ENCODE measurements at places on chromosomes 3 and 15.

DNA sequence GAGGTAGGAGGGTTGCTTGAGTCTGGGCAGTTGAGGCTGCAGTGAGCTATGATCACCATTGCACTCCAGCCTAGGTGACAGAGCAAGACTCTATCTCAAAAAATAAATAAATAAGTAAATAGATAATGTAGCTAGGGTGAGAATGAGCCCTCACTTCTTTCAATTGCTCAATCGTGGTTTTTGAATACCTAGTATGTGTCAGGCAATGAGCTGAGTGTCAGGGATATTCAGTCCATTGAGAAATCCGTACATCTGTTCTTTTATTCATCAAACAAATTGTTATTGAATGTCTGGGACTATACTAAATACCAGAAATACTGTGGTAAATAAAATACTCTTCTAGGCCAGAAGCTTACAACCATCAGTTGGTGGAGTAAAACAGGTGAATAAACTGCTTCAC, 6.2 kb upstream of the ZNF148 start:
- DNase-seq = no peak

DNA sequence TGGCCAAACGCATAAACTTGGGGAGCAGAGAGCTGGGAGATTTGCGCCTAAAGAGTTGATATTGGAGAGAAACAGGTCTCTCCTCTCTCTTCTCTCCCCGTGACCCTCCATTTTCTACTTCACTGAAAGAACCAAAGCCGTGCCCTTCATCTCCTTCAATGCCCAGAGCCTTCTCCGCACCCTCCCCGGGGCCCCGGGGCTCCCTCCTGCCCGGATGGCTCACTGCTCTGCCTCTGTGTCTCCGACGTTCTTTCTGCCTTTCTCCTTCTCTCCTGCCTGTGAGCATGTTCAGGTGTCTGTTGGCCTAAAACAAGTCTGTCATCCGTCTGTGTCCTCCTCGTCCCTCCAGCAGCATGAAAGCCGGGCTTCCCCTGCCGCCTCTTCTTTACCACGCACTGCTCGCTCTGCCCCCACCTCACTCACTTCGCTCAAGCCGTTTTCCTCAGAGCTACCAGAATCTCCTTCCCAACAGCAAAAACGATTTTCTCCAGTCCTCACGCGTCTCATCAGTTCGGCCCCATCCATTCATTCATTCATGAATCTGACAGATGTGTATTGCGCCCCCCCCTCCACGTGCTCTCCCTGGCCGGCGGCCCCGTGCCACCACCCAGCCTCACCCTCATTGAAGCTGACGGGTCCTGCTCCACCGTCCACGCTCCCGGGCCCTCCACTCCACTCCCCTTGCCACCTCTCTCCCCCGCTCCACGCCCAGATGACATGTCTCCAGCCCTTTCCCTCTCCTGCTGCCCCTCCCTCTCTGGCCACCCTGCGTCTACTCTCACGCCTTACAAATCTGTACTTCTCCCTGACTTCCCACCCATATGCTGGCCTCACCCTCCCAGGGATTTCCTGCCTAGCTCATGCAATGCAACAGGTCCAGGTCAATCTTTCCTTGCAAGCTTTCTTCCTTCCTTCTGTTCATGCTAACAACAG, 10.2 kb downstream of the MUC4 start:
- no peak for DNase-seq

DNA sequence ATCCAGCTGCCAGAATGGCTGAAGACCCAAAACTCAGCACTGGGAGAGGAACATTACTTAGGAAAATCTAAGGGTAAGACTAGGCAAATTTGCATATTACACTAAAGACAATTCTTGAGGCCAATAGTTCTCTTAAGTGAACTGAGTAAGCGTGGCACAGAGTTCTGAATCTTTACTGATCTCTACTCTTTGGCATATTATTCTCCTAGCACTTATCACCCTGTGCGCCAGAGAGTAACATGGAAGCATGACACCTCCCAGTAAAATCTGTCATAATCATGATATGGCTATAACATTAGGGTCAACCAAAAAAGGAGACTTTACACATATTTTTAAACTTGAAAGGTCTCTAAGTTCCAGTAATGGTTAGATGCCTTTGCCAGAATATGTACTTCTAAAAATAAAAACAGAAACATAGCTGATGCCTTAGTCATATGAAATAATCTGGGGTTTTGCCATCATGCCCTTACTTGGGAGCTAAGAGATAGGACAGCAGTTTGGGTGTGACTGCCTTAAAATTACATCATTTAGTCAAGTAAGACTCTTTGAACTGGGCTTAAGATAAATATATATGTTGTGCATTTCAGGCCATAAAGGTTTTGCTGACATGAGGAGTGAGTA, 290.5 kb downstream of the PLCL2 start:
- no peak for DNase-seq

DNA sequence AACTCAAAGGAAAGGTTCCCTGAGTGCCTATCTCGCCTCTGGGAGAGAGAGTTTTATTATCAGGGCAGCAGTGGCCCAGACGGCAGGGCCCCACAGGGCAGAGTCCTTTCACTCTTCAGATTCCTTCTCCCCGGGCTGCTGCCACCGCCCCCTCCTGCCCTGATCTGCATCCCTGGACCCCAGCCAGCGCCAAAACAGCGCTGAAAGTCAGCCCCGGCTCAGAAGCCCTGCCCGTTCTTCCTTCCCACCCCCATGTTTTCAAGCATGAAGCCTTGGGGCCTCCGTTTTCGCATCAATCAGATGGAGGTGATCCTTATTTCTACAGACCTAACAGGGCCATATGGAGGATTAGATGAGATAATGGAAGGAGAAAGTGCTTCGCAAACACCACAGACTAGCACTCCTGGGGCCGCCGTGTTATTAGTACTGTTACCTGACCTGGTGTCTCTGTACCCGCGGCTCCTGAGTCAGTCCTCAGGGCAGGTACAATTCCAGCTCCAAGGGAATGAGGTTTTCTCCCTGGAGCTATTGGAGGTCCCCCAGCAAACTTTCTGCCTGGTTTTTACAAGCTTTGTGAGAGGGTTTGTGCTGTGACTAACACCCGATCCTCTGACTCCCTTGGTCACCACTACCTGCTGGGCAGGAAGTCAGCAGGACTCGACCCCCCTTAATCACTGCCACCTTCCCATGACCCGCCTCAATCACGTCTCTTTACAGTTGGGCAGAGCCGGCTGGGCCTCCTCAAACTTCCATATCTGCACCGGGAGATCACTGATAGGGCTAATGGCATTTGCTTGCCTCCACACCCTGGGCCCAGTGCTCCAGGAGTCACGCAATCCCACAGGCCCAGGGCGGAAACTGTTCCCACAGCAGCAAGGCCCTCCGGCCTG, 39.5 kb upstream of the TSEN2 start:
- DNase-seq = no peak

Data from T-helper 9 cell (primary cell).